ENCODE measurements at places on chromosomes 6 and 20.

DNA sequence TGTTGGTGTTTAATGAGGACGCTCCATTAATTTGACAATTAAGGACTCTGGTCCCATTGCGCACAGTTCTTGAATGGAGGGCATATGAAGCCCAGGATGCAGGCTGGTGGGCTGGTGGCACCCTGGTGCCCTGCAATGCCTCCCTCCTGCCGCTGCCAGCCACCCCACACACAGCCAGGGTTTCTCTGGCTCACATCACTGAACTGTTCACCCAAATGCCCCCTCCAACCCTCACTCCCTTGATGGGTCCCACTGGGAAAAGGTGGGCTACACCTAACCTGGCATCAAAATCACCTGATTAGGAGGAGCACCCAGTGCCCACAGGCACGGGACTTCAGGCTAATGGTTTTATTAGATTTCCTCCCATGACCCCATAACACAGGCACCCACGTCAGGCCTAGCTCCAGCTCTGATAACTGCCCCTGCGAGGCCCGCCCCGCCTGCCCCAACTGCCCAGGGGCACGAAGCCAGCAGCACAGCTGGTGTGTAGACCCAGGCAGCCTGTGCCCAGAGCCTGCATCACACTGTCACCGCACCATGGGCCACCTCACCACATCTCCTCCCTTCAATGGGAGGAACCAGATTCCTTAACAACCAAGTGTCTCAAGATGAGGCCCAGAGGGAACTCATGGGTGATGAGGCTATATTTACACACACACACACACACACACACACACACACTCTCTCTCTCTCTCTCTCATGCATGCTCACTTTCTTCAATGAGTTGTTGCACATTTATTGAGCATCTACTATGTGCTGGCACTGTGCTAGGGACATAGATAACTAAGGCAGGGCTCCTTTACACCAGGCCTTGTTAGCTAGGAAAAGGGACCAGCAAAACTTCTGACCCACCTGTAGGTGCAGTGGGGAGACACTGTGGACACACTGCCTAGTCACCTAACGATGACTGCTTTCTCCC lies 107.3 kb downstream of the NOL4L start:
- no peak for DNase-seq

GRCh38 chr20:53608456-53609452 lies 15.1 kb upstream of the ZNF217 start:
- no peak for DNase-seq

- DNase-seq, result no peak
These were observed 177.2 kb downstream of the TSHZ2 start for GRCh38 chr20:53149148-53149889.

DNA sequence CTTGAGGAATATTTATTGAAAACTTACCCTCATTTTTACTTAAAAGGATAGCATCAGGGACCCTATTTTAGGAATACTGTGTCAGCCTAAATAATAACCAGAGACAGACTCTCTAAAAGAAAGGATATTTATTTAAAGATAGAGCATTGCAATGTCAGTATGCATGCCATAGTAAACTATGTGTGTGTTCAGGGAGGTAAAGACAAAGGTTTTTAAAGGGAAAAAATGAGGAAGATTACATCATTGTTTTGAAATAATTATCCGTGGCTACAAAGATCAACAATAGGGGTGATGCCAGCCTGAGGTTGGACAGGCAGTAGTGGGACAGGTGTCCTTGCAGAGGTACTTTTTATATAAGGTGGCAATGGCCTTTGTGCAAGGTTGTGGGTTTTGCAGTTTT lies 23.7 kb upstream of the CFAP206 start:
- no peak for DNase-seq

DNA sequence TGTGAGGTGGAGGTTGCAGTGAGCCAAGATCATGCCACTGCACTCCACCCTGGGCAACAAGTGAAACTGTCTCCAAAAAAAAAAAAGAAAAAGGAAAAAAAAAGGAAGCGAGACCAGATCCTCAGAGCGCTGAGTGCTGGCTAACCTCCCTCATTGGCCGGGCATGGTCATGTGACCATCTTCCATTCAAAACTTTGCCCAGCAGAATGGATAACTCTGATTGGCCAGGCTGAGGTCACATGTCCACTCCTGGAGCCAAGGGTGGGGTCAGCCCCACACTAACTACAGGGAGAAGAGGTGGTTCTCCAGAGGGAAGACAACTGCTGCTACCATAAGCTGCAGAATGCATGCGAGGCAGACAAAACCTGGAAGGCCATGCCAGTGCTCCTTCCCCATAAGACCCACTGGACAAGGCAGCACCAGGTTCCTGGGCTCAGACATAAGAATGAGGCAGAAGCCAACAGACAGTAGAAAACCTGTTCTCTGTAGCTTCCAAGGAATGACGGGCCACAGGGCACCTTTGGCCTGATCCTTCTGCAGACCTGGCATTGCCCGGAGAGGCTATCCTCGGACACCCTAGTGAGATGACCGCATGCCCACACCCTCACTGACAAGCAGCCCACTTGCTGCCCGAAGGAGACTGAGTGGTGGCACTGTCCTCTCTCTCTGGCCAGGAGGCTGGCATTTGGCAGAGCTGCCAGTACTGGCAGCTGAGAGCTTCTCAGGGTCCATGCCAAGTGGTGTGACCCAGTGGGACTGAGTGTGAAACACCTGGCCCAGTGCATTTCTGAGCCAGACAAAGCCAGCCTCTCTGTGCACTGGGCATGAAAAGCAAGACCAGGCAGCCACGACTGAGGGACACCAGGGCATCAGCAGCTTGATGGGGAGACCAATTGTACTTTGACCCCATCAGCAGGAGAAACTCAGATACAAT lies 311.9 kb upstream of the SULF2 start:
- DNase-seq, result no peak

DNA sequence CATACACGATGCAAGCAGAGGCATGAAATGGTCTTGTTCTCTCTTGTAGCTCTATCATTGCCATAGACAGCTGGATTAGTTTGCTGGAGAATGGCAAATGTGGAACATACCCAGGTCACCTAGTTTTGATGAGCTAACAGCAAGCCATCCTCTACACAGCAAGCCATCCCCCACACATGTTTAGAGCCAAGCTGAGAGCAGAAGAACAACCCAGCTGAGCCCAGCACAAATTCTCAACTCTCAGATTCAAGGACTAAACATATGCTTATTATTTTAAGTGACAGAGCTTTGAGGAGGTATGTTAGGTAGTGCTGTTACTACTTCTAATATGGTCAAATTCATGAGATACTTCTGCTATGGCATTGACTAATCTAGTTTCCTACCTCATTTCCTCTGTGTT lies 230.3 kb downstream of the OTOR start:
- DNase-seq, result no peak

GRCh38 chr6:89707766-89708165 lies 69.2 kb upstream of the LYRM2 start:
- DNase-seq, result no peak

- DNase-seq, result no peak
These were observed 102.5 kb upstream of the ARG1 start for GRCh38 chr6:131470534-131470933.

- DNase-seq, result no peak
These were observed 113.9 kb upstream of the SLC35B3 start for GRCh38 chr6:8549074-8549790.

DNA sequence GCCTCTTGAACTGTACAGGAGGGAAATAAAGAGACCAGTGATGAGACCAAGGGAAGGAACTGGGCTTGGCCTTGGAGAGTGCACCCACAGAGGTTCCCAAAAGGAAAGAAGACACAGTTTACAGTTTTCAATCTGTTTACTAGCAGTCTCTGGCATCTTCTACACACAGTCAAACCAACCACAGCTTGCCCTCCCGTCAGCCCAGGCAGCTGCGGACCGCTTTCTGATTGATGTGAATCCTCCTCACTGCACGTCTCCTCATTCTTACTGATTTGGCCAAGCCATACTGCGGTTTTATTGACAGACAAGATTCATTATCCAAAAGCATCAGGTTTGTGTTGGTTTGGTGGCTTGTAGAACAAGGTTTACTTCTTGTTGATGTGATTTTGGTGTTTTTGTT lies 104.5 kb upstream of the ASF1A start:
- no peak for DNase-seq

DNA sequence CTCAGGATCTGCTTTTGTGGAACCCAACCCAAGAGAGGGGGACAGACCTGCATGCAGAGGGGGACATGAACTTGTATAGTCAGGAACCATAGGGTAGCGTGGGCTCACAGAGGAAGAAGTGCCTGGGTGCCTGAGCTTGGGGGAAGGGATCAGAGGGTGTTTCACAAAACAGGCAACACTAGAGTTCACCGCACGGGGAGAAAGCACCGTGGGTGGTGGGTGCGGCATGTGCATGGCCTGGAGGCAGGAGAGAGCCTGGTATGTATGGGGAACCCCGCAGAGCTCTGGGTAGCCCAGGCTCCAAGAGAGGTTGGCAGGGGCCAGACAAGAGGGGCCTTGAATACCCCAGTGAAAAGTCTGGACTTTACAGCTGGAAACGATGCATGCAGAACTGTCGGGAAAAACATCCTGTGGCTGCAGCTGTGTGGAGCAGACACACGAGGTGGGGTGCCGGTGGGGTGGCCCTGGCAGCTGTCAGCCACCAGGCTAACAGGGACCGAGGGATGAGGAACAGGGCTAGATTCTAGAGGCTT lies 6.7 kb upstream of the EMILIN3 start:
- DNase-seq, result no peak

- no peak for DNase-seq
These were observed 21.9 kb downstream of the ECT2L start for GRCh38 chr6:138817799-138818198.

GRCh38 chr6:43728586-43728985 lies 41.0 kb upstream of the MRPS18A start:
- no peak for DNase-seq

- DNase-seq, result no peak
These were observed 126.5 kb upstream of the MAN1A1 start for GRCh38 chr6:119476024-119476423.

- no peak for DNase-seq
These were observed 69.5 kb upstream of the FABP7 start for GRCh38 chr6:122709922-122710512.

DNA sequence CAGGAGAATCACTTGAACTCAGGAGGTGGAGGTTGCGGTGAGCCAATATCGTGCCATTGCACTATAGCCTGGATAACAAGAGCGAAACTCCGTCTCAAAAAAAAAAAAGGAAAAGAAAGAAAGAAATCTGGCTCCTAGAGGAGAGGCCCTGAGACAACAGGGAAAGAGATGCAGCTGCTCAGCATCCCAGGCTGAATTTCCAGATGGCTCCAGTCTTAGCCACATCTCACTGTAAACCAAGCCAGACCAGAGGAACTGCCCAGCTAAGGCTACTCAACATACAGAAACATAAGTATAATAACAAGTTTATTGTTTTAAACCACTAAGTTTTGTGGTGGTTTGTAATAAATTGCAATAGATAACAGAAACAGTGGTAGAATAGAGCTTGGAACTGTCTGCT lies 38.5 kb upstream of the TASP1 start:
- DNase-seq, result no peak

DNA sequence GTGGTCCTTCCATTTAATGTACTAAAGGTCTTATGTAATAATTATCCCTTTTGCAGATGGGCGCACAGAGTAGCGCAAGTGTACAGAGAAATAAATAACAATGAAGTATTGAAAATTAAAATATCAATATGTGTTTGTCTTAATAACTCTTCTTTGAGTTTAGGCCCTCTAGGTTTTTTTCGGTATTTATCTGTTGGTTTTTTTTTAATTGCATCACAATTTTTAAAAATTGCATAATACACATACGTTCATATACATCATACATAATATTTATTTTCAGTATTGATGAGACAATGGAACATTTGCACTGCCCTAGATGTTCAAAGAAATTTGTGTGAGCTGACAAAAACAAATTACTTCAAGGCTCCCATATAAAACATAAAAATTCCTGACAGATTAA lies 15.1 kb downstream of the ADGRB3 start:
- no peak for DNase-seq

GRCh38 chr6:134185277-134185676 lies 132.6 kb downstream of the SGK1 start:
- no peak for DNase-seq

DNA sequence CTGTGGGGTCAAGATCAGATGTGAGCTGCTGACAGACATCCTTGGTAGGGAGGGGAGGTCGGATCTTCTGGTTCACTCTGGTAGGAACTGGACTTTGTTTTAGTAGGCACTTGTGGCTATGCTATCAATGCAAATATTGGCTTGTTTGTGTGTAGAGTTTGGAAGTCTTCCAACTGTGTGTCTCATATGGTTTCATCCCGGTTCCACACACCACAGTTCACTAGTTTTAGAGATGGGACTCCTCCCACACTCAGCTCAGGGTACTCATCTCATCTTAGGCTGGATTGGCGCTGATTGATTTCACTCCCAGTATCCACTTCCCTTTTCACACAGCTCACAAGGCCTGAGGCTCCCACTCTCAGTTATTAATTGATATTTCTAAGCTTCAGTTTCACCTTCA lies 161.3 kb downstream of the THBS2 start:
- DNase-seq, result no peak

DNA sequence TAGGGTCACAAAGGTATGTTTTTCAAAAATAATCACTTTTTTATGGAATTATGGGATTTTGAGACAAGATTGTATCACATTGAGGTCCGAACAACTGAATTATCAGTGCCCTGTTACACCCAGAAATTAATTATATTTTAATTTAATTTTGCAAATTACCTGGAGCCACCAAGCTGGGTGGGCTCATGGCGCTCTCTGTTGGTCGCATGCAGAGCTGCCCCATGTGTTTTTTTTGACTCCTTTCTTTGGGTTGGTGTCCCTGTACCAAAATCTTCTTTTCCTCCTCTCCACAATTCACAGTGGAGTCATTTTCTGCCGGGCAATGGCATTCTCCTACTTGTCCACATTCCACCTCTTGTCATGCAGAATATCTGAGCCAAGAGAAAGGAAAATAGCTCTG lies 38.9 kb upstream of the FRMD1 start:
- DNase-seq, result no peak

- DNase-seq, result no peak
These were observed 70.2 kb downstream of the CEP57L1 start for GRCh38 chr6:109165392-109165974.

DNA sequence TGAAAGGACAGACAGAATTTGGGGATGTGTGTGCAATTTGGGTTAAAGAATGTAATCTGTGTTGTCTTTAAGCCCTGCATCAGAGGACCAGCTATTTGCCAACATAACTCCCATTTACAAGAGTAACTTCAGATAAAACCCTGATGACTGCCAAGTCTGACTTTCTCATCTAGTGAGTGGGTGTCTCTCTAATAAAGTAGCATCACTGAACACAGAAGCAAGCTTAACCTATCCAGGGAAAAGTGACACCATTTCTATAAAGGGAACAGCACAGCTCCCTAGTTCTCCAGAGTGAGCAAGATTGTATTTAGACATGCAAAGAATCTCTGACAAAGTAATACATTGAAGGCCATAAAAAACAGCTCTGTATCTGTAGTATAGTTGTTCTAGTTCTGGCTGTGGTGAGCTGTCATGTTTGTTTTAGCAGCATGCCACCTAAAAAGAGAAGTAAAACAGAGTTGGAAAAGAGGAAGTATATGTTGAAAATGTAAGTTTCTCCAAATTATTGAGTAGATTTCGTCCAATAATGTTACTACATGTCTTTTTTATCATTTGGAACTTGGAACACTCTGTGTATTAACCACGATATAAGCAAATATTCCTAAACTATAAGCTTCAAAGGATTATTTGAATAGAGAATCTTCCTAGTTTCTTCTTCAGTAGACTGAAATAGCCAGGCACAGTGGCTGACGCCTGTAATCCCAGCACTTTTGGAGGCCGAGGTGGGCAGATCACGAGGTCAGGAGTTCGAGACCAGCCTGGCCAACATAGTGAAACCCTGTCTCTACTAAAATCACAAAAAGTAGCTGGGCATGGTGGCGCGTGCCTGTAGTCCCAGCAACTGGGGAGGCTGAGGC lies 8.8 kb upstream of the PIM1 start:
- no peak for DNase-seq

- no peak for DNase-seq
These were observed 4.6 kb downstream of the DLK2 start for GRCh38 chr6:43450699-43451131.
